Stromal cell of bone marrow (primary cell): ENCODE measurements at places on chromosomes 2 and 18.

DNA sequence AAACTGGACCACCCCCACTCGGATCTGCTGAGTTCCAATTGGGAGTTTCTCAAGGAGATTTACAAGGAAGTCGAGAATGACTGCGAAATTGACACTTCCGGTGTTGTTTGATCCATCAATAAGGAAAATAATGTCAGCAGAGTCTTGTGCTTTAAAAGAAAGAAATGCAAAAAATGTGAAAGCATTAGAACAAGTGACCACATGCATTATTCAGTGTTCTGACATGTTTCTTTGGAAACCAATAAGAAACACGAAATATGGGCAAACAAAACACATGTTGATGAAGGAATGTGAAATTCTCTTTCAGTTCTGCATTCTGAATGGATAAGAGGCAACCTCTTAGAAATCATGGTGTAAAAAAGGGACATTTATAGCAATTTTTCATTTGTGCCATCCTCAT is 25.9 kb downstream of the COL6A3 start:
- DNase-seq: no peak

DNA sequence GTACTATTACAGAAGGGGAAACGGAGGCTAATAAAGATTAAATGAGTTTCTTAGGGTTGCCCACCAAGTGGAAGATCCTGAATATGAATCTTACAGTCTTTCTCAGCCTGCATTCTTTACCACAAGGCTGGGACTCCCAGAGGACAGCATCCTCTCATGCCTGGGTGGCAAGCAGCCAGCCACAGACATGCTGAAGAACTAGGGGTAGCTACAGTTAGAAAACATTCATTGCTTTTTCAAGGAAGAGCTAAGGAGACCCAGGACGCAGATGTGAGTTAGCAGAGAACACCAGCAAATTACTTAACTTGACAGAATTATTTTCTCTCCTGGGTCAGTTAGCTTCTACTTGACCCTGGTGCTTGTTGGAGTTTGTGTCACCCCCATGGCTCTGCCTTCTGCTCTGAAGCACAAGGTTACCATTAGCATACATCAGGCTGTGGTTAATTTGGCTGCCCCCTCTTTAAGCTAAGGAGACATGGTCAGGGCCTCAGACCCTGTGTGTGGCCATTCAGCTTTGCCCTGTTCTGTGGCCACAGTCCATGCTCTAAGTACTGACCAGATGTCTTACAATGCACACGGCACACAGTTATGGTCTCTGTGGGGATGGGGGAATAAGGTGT is 132.3 kb upstream of the TNP1 start:
- DNase-seq: no peak

DNA sequence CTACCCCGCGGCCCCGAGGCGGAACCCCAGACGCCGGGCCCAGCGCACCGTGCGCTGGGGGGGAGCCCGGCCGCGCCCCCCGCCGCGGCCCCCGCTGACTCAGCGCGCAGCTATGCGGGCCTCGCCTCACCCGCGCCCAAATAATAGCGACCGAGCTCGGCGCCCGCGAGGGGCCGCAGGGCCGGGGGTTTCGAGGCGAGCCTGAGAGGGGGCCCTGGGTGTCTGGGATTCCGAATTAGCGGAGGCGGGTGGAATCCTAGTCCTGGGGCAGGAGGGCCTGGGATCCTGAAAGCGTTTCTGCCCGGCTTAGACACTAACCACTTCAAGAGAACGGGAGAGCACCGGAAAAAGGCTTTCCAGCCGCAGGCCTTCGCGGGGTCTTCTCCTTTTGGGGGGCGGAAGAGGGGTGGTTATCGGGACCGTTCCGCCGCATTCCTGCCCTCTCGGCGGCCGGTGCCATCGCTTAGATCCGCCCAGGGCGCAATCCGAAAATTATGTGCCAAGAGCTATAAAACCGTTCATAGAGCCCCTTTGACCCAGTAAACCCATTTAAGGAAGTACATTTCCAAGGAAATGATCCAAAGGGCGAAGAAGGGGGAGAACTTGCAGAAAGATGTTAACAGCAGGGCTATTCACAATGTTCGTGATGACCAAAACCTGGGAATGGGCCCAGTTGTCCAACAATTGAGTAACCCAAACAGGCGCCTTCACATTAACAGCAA is 681 bp upstream of the ROCK2 start:
- DNase-seq: peak; percentile 79

GRCh38 chr18:48815581-48816324 is 135.0 kb downstream of the SMAD7 start:
- DNase-seq: peak; percentile 29

DNA sequence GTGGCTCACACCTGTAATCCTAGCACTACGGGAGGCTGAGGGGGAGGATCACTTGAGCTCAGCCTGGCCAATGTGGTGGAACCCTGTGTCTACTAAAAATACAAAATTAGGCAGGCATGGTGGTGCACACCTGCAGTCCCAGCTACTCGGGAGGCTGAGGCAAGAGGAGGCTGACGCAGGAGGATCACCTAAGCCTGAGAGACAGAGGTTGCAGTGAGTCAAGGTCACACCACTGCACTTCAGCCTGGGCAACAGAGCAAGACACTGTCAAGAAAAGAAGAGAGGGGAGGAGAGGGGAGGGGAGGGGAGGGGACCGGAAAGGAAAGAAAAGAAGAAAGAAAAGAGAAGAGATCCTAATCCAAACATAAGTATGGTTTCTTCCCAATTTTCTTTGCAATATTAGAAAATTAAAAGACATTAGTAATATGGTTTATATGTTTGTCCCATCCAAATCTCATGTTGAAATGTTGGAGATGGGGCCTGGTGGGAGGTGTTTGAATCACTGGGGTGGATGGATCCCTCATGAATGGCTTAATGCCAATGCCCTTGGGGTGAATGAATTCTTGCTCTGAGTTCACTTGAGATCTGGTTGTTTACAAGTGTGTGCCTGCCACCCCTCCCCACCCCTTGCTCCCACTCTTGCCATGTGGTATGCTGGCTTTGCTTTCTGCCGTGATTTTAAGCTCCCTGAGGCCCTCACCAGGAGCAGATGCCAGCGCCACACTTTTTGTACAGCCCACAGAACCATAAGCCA is 50.7 kb downstream of the TRIP12 start:
- DNase-seq: no peak

DNA sequence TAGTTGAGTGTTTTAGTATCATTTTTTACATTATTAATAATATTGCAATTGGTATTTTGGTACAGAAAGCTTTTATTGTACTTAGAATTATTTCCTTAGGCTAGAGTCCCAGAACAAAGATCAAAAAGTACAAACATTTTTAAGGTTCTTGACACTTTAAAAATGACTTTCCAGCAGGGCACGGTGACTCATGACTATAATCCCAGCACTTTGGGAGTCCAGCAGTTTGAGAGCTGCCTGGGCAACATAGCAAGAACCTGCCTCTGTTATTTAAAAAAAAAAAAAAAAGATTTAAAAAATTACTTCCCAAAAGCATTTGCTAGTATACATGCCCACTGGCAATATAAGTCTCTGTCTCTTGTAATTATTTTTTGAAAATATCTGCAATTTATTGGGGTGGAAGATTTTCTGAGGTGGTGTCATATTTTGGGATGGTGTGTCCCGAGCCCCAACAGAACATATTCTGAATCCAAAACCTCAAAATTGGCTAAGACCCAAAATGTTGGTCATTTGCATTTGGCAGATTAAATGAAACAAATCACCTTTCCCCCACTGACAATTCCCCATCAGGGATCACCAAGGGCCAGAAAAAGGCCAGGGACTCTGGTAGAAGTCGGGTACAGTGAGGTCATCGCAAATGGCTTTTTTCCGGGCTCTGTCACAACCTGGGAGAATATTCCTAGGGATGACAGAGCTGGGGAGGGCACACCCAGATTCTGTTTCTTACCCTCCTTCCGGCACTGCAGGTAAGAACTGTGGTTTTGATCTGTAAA is 42.1 kb downstream of the NIFK start:
- peak; percentile 50 for DNase-seq

DNA sequence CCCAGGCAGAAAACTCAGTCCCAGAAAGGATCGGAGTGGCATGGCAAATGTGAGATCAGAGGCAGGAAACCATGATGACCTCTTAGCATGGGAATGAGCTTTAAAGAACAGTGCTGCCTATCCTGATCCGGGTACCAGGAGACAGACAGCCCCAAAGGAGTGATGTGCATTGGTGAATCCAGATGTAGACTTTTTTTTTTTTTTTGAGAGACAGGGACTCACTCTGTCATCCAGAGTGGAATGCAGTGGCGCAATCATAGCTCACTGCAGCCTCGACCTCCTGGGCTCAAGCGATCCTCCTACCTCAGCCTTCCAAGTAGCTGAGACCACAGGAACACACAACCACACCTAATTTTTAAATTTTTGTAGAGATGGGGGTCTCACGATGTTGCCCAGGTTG is 122.7 kb downstream of the VAPA start:
- no peak for DNase-seq

GRCh38 chr2:155391613-155392130 is 693.2 kb downstream of the KCNJ3 start:
- no peak for DNase-seq

DNA sequence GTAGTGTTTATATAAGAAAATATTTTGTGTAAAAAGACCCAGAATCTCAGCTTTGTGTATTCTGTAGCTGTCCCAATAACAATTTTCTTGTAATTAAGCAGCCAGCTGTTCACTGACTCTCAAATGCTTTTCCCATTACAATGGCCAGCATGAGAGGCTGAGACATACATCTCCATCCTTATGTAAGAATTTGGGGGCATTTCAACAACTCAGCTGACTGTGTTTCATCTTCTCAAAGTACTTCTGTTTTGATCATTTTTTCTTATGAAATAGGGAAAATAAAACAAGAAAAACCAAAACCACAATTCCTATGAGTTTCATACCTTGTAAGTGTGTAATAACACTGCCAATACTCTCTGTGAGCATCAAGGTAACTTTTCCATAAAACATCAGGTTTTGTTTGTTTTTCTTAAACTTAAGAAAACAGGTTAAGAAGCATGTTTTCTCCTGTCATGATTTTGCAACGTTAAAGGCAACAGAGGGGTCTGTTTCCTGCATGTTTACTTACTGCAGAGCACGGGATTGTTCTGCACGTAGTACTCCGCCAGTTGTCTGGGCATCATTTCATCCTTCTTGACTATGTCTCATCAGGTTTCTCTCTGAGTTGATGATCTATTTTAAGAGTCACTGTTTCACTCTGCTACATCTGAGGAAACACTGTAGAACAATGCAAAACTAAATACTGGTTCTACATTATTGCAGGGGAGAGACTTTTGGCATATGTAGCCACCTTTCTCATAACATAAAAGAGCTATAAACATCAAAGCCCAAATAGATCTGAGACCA is 62.9 kb upstream of the CYRIA start:
- peak; percentile 18 for DNase-seq

- no peak for DNase-seq
These were observed 170.6 kb upstream of the FIGN start for GRCh38 chr2:163906410-163906809.

- no peak for DNase-seq
These were observed 1996.2 kb upstream of the PIK3C3 start for GRCh38 chr18:39958876-39959275.

DNA sequence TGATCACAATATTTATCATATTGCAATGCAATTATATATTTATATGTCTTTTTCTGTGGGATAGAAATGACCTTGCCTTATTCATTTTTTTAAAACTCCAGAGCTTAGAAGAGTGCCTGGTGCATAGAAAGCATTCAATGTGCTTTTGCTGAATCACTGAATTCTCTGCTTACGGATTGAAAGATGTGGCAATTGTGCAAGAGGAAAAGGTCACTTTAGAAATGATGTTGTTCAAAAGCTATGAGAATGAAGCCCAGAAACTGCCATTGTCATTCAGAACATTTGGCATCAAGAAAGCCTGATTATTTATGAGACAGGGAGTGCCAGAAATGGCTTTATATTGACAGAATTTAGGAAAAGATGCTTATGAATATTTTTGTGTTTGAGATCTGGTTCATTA is 678.6 kb upstream of the CDH2 start:
- peak; percentile 51 for DNase-seq

DNA sequence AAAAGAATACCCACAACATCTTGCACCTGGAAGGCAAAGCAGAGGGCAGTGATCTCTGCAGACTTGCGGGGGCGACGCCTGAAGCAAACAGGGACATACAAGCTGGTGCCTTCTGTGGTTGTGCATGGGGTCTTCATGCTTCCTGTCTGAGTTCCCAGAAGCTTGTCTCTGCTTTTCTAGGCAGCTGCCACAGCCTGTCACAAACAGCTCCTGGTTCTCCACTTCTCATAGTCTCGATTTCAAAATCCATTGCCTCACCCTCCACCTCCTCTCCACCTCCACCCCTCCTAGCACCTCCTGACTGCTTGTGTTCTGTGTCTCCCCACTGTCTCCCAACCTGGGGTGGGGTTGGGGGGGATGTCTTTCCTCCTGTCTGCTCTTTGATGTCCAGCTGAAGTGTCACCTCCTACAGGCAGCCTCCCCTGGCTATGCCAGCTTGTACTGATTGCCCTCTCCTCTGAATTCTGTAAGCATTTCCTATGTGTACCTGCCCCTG is 1.7 kb upstream of the PROC start:
- no peak for DNase-seq

DNA sequence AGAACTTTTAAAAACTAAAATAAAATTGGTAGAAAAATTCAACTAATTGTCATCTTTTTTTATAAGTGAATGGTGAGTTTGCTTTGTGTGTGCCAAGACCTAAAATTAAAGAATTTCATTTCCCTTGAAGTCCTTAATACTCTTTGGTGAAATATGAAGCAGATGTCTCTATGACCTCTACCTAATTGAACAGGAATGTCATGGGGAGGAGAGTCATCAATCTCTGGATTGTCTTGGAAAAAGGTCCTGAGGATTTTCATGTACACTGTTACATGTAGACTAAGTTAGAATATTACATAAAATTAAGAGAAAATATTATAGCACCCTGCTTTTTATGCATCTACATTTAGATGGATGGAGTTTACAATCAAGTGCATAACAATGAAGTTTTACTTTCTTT is 177.9 kb upstream of the LRP1B start:
- DNase-seq: no peak

- no peak for DNase-seq
These were observed 66.2 kb upstream of the SALL3 start for GRCh38 chr18:78913395-78913794.

DNA sequence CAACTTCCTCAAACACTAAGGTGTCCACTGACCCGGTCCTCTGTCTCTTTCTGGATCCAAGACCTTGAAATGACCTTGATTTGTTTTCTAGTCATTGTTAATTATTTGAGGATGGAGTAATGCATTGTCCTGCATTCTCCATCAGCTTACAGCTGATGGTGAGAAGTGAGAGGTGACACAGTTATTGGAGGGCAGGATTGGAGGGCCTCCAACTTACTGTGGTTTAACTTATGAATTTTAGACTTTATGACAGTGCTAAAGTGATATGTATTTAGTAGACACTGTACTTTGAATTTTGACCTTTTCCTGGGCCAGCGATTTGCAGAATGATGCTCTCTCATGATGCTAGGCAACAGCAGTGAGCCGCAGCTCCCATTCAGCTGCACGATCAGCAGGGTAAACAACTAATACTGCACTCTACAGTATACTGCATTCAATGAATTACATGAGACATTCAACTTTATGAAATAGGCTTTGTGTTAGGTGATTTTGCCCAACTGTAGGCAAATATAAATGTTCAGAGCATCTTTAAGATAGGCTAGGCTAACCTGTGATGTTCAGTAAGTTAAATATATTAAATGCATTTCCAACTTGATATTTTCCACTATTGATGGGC is 200.0 kb upstream of the MEX3C start:
- DNase-seq: no peak
